ENCODE measurements at places on chromosomes 4 and X. TPM values are rescaled to one million over a fixed set of nuclear protein-coding genes. Genes with fewer than 3 reads are reported as not detected.

DNA sequence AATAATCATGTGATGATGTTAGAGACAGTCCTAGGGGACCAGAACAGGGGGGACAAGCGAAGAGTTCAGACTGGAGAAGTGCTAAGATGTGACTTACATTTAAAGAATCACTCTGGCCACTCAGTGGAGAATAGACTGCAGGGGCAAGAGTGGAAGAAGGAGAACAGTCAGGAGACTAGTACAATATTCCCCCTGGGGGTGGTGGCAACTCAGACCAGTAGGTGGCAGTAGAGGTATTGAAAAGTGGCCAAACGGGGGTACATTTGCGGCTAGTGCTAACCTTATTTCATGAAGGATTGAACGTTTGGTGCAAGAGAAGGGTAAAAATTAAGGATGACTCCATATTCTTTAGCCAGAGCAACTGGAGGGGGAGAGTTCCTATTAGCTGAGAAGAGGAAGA, 2.7 kb upstream of the BMX start:
- no peaks in the 10 kb centered on the region for H3K36me3 ChIP-seq
- H3K27ac ChIP-seq: no peak overlapping the region
- H3K4me1 ChIP-seq: peaks cover 18% of the 10 kb centered on the region

DNA sequence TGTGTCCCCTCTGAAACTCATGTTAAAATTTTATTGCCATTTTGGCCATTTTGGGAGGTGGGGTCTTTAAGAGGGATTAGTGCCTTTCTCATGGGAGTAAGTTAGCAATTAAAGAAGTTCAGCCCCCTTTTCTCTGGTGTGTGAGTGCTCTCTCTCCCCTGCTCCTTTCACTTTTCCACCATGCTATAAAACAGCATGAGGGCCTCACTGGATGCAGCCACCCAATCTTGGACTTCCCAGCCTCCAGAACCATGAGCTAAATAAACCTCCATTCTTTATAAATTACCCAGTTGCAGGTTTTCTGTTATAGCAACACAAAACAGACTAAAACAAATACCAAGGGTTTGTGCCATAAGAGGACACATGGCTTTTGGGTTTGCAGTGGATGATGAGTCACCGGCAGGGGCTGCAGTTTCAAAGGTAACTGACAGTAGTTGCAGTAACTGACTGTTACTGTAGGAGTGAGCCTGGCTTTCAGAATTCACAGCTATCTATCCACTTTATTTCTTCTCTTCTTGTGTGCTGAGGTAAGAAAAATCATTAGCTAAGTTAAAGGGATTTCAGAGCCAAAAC, 121.5 kb downstream of the PPEF1 start:
- H3K36me3 ChIP-seq: no peaks in the 10 kb centered on the region
- DNase-seq: no peak
- peaks cover 2% of the 10 kb centered on the region for H3K4me1 ChIP-seq
- no peaks in the 10 kb centered on the region for H3K27me3 ChIP-seq

DNA sequence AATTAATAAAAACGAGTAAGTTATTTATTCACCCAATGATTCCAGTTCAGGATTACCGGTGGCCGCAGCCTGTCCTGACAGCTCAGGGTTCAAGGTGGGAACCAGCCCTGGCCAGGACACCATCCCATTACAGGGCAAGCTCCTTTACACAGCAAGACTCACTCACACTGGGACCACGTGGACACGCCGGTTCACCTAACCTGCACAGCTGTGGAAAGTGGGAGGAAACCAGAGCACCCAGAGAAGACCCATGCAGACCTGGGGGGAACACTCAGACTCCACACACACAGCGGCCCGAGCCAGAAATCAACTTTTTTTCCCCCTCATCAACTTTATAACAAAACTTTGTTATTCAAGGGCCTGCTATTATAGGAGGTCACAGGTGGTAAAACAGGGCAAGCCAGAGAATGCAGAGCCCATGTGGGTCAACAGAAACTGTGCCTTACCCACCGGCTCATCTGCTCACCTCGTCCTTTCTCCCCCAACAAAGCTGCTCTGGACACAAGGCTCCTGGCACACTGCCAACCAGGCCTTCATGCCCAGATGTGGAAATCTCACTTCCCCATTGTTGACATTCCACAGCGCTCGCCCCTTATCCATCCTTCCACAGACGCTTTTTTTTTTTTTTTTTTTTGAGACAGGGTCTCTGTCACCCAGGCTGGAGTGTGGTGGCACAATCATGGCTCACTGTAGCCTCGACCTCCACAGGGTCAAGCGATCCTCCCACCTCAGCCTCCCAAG, 8.0 kb upstream of the ODAPH start:
- no peak overlapping the region for H3K4me3 ChIP-seq
- peak overlapping the region; percentile 44 for H3K27ac ChIP-seq

GRCh38 chr4:187289371-187289770, 565.7 kb upstream of the FAT1 start:
- H3K4me3 ChIP-seq: no peak overlapping the region
- no peaks in the 10 kb centered on the region for H3K27me3 ChIP-seq
- H3K4me1 ChIP-seq: peaks cover 22% of the 10 kb centered on the region
- no peak overlapping the region for H3K27ac ChIP-seq
- DNase-seq: no peak

- DNase-seq: no peak
- no peak overlapping the region for H3K4me3 ChIP-seq
- H3K27ac ChIP-seq: no peak overlapping the region
- peaks cover 37% of the 10 kb centered on the region for H3K4me1 ChIP-seq
- peaks cover 1% of the 10 kb centered on the region for H3K27me3 ChIP-seq
Observed at GRCh38 chr4:82741188-82741587, 57.4 kb downstream of the SCD5 start.

DNA sequence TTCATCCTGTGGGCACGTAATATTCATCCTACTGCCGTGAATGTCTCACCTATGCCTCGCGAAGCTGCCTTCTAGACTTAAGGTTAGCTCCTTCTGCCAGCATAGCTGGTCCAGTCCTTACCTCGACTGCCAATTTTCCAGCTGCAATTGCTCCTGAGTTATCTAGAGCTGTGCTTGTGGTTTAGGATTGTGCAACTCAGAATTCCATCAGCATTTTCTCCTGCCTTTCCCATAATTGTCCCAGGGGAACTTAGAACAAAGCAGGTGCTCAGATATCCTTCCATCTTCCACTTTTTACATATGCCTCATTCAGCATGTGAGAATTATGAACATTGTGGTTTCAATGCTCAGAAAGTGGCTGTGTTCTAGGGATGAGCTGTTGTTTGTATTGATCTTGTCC, 131.4 kb upstream of the ADGRL3 start:
- no peak overlapping the region for H3K27ac ChIP-seq
- no peak for DNase-seq
- H3K36me3 ChIP-seq: no peaks in the 10 kb centered on the region
- H3K4me3 ChIP-seq: no peak overlapping the region

- no peaks in the 10 kb centered on the region for H3K36me3 ChIP-seq
- no peak overlapping the region for H3K27ac ChIP-seq
- DNase-seq: no peak
Observed at GRCh38 chr4:13990596-13991589, 363.4 kb upstream of the BOD1L1 start.

- no peak for DNase-seq
- H3K4me1 ChIP-seq: peaks cover 66% of the 10 kb centered on the region
- peak overlapping the region; percentile 91 for H3K27ac ChIP-seq
- no peaks in the 10 kb centered on the region for H3K27me3 ChIP-seq
- no peak overlapping the region for H3K4me3 ChIP-seq
Observed at GRCh38 chr4:78562687-78563086, 11.1 kb downstream of the ANXA3 start.

DNA sequence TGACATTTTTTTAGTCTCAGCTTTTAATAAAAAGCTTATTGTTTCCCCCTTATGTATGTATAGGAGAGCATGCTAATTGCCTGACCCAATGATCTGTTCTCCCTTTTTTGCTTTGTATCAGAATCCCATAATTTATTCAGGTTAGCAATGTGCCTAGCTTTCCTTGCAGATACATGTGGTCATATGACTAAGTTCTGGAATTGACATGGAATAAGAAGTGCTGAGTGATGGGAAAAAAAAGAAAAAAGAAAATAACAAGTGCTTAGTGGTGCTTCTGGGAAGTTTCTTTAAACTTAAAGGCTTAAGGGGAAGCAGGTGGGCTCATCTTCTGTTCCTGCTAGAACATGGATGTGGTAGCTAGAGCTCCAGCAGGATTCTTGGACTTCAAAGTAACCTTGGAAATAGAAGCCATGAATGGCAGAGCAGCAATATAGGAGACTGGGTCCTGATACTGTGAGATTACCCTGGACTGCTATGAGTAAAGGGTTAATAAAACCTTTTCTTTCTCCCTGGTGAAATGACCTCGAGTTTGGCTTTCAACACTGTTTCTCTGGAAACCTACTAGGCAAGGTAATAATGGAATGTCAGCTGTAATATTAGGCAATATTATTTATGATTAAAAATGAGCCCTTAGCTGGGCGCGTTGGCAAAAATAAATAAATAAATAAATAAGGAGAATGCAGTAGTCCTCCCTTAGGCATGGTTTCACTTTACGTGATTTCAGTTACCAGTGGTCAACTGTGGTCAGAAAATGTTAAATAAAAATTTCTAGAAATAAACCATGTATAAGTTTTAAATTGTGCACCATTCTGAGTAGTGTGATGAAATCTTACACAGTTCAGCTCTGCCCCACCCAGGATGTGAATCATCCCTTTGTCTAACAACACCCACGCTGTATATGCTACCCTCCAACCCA, 16.7 kb upstream of the RBM41 start:
- H3K27ac ChIP-seq: no peak overlapping the region
- no peak overlapping the region for H3K4me3 ChIP-seq
- H3K27me3 ChIP-seq: no peaks in the 10 kb centered on the region
- no peak for DNase-seq
- peaks cover 2% of the 10 kb centered on the region for H3K36me3 ChIP-seq

DNA sequence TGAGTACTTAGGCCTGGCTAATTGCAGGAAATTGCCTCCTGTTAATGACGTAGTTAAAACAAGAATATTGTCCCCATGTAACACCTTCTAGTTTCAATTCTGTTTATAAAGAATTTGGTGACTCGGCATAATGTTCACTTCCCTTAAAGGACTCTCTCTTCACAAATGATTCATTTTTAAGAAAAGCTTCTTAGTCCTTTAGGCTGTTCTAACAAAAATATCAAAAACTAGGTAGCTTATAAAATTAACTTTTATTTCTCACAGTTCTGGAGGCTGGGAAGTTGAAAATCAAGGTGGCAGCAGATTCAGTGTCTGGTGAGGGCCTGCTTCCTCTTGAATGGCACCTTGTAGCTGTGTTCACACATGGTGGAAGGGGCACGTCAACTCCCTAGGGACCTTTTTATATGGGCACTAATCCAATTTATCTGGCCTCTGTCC, 23.8 kb downstream of the COL25A1 start:
- no peak overlapping the region for H3K27ac ChIP-seq
- H3K4me1 ChIP-seq: no peaks in the 10 kb centered on the region
- no peak for DNase-seq
- H3K4me3 ChIP-seq: no peak overlapping the region
- H3K27me3 ChIP-seq: no peaks in the 10 kb centered on the region

DNA sequence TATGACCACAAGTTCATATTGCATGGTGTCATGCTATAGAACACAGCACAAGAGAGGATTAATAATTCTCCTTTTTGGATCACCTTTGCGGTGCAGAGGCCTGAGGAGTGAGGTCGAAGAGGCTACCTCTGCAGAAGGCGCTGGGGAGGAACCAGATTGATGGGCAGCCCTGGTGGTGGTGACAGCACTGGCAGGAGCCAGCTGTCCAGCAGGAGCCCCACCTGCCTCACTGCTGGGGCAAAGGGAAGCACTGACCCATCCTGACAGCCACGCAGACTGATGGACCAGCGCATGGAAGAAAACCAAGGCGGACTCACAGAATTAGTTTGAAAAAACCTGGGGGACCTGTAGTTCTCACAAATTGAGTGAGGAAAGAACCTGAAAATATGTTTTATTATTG, 50.9 kb downstream of the COX18 start:
- no peaks in the 10 kb centered on the region for H3K4me1 ChIP-seq
- no peak for DNase-seq
- H3K27ac ChIP-seq: no peak overlapping the region
- H3K36me3 ChIP-seq: no peaks in the 10 kb centered on the region

- DNase-seq: no peak
- H3K4me3 ChIP-seq: no peak overlapping the region
- no peak overlapping the region for H3K27ac ChIP-seq
- no peaks in the 10 kb centered on the region for H3K36me3 ChIP-seq
Observed at GRCh38 chrX:105190252-105190853, 30.1 kb downstream of the TEX13A start.

- H3K27ac ChIP-seq: no peak overlapping the region
- H3K4me1 ChIP-seq: no peaks in the 10 kb centered on the region
- no peaks in the 10 kb centered on the region for H3K36me3 ChIP-seq
- H3K4me3 ChIP-seq: no peak overlapping the region
- no peaks in the 10 kb centered on the region for H3K27me3 ChIP-seq
- no peak for DNase-seq
Observed at GRCh38 chrX:83419030-83419792, 88.9 kb upstream of the POU3F4 start.

DNA sequence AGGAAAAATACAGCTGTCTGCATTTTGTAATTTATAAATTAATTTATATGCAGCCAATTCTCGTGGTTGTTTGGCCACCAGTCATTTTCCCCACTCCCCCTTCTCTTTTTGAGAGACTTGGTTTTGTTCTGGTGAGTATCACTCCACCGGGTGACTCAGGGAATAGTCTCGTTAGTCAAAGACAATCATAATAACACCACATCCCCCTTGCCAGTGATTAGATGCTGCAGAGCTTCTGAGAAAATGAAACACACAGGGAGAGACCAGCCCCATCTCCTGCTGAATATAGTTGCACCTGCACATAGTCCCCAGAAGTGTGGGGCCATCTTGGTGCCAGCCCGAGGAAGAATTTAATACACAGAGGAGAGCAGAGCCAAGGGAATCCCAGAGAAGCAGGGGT, 8.0 kb upstream of the FNIP2 start:
- no peak overlapping the region for H3K27ac ChIP-seq
- H3K36me3 ChIP-seq: no peaks in the 10 kb centered on the region
- no peaks in the 10 kb centered on the region for H3K27me3 ChIP-seq
- no peak overlapping the region for H3K4me3 ChIP-seq
- H3K4me1 ChIP-seq: no peaks in the 10 kb centered on the region

- no peak for DNase-seq
- peaks cover 9% of the 10 kb centered on the region for H3K27me3 ChIP-seq
- H3K4me1 ChIP-seq: peaks cover 10% of the 10 kb centered on the region
- H3K27ac ChIP-seq: no peak overlapping the region
- H3K36me3 ChIP-seq: no peaks in the 10 kb centered on the region
Observed at GRCh38 chrX:39356119-39356807, 555.0 kb downstream of the MID1IP1 start.

CASK gene
- 63.8 TPM for total RNA-seq

MAGEA2 gene
- not detected for total RNA-seq

PABPC1L2B gene
- not detected for total RNA-seq

DUSP9 gene
- 4.2 TPM for total RNA-seq

SPANXD gene
- 0.82 TPM for total RNA-seq

OTUD6A gene
- total RNA-seq: not detected
